ENCODE measurements at places on chromosomes 4 and X.

DNA sequence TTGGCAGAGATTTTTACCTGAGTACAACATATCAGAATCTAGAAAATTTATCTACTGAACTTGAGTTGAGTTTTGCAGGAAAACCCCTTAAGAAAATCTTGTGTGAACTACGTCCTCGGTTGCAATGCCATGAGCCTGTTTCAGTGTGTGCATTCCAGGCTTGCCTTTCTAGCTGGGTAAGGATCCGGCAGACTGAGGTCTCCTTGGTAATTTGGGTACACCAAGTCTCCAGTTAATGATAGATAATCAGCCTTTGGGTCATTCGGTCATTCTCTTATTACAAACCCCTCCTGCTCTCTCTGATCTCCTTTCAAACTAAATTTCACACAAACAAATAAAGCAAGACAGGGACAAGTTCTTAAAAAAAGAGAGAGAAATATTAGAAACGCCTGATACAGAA, 5.9 kb upstream of the HAND2 start:
- no peak for DNase-seq

DNA sequence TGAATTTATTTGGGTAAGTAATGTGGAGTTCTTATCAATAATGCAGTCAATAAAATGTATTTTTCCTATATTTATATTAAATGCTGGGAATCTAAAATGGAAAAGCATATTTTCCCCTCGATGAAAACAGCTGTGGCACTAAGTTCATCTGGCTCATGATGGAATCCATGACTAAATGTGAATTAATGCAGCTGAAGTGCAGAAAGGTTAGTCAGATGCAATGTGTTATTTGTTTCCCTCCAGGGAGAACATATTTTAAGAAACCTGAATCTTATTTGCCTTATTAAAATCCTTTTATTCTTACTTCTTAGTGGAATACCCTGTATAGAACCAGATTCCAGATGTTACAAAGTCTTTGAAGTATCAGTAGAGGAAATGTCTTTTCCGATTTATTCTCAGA, 247.9 kb downstream of the ARHGAP24 start:
- peak; percentile 32 for DNase-seq

DNA sequence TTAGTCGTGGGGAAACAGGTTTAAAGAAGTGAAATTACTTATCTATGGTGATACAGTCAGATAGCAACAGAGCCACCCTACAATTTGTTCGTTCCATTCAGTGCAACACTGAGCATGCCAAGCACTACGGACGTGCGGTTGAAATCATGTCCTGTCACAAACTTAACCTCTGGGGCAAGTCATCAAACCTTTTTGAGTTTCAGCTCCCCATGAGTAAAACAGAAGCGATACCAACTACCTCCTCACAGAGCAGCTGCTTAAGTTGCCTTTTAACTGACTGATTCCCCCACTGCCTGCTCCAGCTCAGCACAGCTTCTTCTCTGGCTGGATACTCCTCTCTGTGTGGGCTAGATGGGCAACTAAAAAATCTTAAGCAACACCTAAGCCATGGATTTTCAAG, 36.0 kb downstream of the LHFPL1 start:
- no peak for DNase-seq

- DNase-seq = peak; percentile 77
These were observed 350.0 kb downstream of the CAMK2D start for GRCh38 chr4:113411496-113411938.

- DNase-seq = no peak
These were observed 124.6 kb upstream of the ANXA3 start for GRCh38 chr4:78426972-78427371.

GRCh38 chrX:45668686-45669443, 468.2 kb upstream of the DIPK2B start:
- DNase-seq = peak; percentile 41

- no peak for DNase-seq
These were observed 217.5 kb downstream of the VEGFC start for GRCh38 chr4:176575141-176575730.

DNA sequence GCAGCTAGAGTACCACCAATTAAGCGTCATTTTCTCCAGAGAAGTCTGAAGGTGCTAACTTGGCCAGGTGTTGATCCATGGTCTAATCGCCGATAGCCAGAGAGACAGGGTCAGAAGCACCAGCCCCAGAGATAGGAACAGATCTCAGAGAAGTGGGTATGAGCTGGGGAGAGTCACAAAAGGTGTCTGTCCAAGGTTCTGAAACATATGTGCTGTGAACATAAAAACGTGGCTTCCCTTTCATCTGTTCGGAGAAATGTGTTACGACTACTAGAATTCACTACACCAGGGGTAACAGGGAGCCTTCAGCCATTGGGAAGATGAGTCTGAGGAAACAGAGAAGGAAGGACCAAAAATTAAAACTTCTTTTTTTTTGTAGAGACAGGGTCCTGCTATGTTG, 91.3 kb downstream of the FBXL5 start:
- no peak for DNase-seq

GRCh38 chr4:174086829-174087799, 196.4 kb downstream of the FBXO8 start:
- no peak for DNase-seq

- no peak for DNase-seq
These were observed 18.0 kb upstream of the STAG2 start for GRCh38 chrX:123943488-123943887.

DNA sequence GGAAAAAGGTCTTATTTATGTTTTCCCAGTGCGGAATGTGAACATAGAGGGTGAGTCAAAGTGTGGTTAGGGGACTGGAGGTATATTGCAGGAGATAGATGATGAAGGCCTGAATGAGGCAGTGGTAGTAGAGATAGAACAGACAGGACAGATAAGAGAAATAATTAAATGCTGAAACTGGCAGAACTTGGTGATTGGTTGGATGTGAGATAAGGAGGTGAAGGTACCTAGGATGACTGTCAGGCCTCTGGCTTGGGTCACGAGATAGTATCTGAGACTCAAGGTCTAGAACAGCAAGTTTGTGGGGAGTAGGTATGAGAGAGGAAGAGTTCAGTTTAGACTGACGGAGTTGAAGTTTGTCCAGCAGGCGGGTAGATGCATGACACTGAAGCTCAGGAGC, 3.5 kb downstream of the MND1 start:
- no peak for DNase-seq

GRCh38 chr4:169902658-169903345, 123.4 kb downstream of the MFAP3L start:
- DNase-seq = no peak

DNA sequence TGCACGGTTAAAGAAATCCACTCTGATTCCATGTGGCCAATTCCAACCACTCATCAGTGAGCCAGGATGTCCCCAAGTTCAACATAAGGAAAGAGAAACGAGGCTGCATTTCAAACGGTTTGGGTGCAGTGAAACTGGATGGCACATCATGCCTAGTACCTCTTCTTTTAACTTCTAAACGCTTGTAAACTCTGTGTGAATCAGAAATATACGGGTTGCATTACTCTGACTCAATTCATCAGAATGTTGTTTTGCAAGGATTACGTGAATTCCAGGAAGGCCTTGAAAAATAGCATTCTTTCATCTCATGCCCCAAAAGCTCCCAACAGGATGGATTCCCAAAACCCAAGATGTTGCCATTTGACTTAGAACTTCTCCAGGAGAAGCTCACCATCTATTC, 270.4 kb downstream of the LDB2 start:
- DNase-seq = peak; percentile 91

- DNase-seq = no peak
These were observed 7.6 kb downstream of the SLC25A14 start for GRCh38 chrX:130347321-130347720.

GRCh38 chr4:22233230-22233629, 282.6 kb downstream of the ADGRA3 start:
- no peak for DNase-seq

- no peak for DNase-seq
These were observed 192.8 kb downstream of the SPOCK3 start for GRCh38 chr4:167041524-167041923.

- DNase-seq = no peak
These were observed 81.7 kb downstream of the ZC4H2 start for GRCh38 chrX:64894454-64895038.

- DNase-seq = no peak
These were observed 20.0 kb downstream of the RHOH start for GRCh38 chr4:40216622-40217366.

DNA sequence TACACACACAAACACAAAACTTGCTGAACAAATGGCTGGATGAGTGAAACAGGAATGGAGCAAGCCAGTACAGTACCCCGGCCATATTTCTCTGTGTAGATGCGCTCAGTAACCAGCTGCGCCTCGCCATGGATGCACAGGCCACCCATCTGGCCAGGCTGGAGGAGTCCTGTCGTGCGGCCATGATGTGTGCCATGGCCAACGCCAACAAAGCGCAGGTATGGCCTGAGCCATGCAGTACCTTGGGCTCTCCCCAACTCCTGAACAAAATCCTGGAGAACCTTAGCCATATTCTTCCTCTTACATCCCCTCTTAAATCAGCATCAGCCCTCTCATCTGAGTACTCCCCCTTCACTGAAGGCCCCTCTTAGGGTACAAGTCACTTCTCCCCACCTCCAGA, 4.4 kb downstream of the HSD17B10 start:
- no peak for DNase-seq

GRCh38 chrX:101260435-101260834, 30.7 kb downstream of the TAF7L start:
- DNase-seq = peak; percentile 2

DNA sequence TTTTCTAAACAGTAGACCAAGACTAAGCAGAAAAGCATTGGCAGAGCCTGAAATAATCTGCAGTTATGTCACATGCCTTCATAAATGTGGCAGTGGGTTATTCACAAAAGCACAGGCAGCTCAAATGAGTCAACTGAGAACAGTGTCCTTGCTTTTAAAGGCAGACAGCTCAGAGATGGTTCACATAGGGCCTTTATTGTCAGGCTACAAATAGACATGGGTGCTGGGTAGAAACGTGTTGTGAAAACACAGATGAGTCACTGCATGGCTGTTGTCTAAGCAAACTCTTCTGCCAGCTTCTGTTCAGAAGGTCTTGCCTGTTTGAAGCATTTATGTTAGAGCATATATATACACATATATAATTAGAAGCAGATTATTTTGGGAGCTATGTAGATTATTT, 118.0 kb downstream of the SLC4A4 start:
- DNase-seq = peak; percentile 3

DNA sequence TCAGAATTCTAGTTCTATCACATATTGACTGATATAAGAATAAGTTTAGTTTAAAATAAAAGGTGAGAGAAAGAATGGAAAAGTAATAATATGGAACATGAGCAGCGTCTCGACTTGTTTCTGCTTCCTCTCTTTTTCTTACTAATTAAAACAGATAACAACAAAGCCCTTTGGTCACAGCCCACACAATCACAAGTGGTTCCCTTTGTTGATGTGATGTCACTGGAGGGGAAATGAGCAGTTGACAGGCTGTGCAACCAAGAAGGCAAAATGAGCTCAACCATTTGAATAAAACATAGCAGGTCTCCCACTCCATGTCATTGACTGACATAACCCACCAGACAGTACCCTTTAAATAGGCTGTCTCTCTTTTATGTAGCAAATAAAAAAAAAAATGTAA, 342.5 kb upstream of the MAGEB2 start:
- DNase-seq = no peak

DNA sequence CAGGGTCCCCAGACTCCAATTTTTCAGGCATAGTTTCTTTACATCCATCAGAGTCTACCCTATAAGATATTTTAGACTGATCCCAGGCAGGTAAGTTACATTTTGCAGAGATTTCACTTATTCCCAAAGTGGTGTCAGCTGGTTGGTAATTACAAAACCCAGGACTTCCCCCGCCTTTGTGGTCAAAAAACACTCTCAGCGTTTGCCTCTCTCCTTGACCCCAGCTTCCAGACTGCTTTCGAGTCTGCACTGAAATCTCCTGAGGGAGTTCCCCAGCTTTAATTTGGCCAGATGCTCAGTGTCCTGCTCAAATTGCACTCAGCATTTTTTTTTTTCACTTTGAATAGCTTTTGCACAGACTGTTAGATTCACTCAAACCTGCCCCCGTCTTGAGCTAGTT, 11.2 kb upstream of the AMOT start:
- DNase-seq = peak; percentile 71
